ENCODE measurements at places on chromosomes 3 and 15.

GRCh38 chr15:51318382-51319150 is 19.8 kb downstream of the CYP19A1 start:
- no peak for DNase-seq

GRCh38 chr15:101667881-101668280 is 15.7 kb upstream of the TM2D3 start:
- no peak for DNase-seq

- DNase-seq = no peak
Observed at GRCh38 chr3:56205406-56205805, 262.9 kb downstream of the ERC2 start.

GRCh38 chr3:138119423-138119766 is 4.0 kb upstream of the DZIP1L start:
- DNase-seq = no peak

- no peak for DNase-seq
Observed at GRCh38 chr3:4750306-4750968, 228.8 kb upstream of the BHLHE40 start.
